ENCODE measurements at places on chromosomes 12 and 14. TPM values are rescaled to one million over a fixed set of nuclear protein-coding genes. Genes with fewer than 3 reads are reported as not detected.

GRCh38 chr14:88829685-88830302 lies 5.3 kb downstream of the TTC8 start:
- DNase-seq = no peak

GRCh38 chr12:1469070-1469469 lies 125.3 kb downstream of the FBXL14 start:
- DNase-seq = no peak

DNA sequence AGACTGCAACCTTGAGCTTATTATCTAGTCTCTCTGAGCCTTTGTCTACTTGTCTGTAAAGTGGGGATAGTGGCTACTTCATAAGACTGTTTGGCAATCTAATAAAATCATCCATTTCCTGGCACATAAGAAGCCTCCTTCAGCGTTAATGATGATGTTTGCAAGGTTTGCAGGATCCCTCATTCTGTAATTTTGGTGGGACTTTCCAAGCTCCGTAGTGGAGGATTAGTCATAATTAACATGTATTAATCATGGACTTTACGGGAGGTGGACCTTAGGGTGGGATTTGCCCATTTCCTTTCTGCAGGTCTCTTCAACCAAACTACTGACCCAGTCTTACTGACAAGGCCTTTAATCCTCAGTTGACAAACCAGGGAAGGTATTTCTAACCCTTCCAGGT lies 66.2 kb downstream of the NTF3 start:
- DNase-seq = no peak

GRCh38 chr12:57329219-57329618 lies 78.2 kb upstream of the STAC3 start:
- no peak for DNase-seq

The GPHN gene
- polyA plus RNA-seq = 28.8 TPM
